Stimulated activated CD4-positive, alpha-beta T cell treated with anti-CD3 and anti-CD28 coated beads, Interleukin-4, amount 100 ng/mL, for 1 hour (primary cell): ENCODE measurements at places on chromosomes 2 and 18.
A peak's percentile ranks its signal among the peaks of the same experiment; 100 is the strongest.

- peak; percentile 70 for DNase-seq
Measured at GRCh38 chr2:240556553-240557100, 1.2 kb downstream of the ANKMY1 start.

DNA sequence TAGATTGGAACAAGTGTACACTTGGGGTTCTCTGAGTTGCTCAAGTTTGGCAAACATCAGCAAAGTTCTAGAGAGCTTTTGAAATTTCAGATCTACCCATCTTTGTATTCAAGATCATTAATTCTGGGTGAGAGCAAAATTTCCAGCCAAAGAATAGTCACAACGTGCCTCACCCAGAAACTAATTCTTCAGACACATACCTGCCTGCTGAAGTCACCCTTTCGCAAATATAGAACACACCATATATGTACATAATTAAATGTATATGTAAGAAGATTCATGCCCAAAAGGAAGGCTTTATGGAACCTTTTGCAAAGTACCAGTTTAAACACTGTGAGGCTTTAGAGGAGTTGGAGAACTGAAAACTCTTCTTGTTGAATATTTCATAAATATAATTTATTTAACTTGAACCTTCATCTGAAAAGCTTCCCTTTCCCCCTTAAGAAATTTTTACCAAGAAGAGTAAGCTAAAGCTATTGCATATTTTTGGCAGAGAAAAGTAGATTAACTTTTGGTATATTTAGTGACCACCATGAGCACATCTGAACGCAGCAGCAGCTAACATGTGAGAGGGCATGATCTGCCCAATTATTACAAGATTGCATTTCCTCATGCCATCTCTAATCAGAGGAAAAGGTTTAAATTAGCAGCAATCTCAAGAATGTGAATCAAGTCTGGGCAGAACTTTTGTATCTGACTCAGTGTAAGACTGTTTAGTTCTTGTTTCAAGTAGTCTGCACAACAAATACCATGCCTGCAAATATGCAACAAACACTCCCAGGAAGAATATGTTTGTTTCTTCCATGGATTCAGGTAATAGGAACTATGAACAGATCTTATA, 8.2 kb downstream of the RND3 start:
- DNase-seq = no peak

DNA sequence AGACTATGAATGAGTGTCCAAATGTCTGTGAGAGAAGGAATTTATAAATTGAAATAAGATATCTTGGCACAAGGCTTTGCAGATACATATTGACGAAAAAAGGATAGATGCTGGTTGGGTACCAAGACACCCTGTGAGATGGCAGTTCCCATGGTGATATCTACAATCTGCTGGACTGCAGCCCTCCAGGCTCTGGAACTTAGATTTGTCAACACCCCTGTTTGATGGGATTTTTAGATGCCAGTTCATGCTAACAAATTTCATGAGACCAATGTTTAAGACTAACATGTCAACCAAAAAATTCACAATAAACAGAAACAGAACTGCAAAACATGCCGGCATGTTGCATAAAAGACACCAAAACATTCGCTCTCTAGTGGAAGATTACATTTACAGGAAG, 400.3 kb upstream of the CNTNAP5 start:
- no peak for DNase-seq

DNA sequence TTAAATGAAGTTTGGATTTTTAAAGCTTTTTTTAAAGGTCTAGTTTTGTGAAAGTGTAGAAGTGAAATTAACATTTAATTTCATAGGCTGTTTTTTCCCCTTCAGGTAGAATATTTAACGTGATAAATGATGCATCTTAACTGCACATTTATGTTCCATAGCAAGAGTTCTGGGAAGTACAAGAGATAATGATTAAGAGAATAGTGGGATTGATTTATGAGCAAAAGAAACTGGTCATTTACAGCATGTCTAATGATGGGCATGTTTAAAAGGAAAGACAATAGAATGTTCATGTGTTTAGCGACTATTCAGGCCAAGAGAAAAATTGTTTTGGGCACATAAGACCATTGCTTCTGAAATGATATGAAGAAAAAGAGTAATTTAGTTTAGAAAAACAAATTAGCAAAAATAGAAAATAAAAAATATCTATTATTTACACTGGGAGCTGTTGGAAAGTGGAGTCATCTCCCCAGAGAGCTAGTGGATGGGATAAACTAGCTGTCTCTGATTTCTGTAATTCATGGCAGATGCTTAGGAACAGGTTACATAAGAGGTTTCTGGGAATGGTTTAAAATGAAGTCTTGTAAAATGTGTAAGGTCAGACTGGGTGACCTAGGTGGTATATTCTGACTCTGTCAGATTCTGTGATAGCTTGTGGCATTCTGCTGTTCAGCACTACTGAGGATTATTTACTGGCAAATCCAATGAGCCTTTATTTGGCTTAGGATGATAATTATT, 60.7 kb downstream of the WDR7 start:
- no peak for DNase-seq

DNA sequence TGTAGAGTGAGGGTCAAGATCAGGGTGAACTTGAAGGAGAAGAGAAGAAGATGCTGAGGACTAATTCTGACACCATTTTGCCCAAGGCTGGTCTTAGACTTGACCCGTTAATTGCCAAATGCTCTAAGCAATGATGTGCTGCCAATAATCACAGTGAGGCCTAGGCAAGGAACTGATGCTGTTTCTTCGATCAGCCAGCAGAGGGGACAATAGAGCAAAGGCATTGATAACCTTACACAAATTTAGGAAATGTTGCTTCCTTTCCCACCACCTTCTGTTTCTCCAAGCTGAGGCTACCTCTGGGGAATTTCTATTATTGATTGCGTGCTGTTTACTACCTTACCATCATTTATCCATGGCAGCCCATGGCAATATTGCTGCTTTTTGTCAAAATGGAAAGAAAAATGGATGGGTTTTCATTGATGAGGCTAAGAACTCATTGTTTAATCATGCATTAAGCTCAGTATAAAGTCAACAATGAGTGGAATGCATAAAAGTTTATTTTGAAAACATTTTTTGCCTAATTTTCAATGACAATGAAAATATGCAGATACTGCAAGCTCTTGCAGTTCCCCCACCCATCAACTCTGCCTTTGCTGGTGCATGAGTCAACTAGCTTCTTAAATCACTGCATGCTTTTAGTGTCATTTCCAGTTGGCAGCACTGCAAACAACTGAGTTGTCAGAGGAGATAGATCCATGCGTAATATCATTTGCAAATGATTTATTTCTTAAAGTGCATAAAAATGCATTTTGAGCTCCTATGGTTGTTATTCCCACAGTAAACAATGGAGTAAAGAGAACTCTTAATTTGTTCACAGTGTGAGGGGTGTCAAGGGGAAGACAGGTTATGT, 116.4 kb upstream of the NYAP2 start:
- no peak for DNase-seq

DNA sequence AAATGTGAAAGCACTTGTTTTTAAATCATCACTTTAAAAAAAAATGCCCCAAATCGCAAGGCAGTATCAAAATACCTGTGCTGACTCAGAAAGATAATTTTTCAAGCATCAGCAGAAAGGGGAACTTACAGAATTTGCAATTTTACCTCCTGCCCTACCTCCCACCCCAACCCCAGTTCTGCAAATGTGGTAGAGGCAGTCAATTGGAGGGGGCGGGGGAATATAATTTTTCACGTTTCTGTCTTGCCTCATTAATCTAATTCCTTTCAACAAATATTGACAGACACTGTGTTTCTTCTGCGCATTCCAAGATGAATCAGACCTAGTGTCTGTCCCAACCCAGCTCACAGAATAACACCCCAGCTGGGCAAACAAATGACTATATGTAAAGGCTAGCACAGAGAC, 76.8 kb downstream of the ALPK2 start:
- DNase-seq = peak; percentile 46

- DNase-seq = no peak
Measured at GRCh38 chr2:224190936-224191270, 151.8 kb upstream of the SERPINE2 start.

DNA sequence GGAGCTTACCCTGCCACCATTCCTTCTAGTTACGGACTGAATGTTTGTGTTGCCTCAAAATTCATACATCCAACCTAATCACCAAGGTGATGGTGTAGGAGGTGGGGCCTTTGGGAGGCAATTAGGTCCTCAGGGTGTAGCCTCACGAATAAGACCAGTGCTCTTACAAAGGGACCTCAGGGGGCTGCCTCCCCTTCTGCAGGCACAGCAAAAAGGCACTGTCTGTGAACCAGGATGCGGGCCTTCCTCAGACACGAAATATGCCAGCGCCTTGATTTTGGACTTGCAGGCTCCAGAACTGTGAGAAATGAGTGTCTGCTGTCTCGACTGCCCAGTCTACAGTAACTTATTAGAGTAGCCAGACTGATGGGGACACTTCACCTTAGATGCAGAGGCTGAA, 150.4 kb upstream of the HDAC4 start:
- no peak for DNase-seq

DNA sequence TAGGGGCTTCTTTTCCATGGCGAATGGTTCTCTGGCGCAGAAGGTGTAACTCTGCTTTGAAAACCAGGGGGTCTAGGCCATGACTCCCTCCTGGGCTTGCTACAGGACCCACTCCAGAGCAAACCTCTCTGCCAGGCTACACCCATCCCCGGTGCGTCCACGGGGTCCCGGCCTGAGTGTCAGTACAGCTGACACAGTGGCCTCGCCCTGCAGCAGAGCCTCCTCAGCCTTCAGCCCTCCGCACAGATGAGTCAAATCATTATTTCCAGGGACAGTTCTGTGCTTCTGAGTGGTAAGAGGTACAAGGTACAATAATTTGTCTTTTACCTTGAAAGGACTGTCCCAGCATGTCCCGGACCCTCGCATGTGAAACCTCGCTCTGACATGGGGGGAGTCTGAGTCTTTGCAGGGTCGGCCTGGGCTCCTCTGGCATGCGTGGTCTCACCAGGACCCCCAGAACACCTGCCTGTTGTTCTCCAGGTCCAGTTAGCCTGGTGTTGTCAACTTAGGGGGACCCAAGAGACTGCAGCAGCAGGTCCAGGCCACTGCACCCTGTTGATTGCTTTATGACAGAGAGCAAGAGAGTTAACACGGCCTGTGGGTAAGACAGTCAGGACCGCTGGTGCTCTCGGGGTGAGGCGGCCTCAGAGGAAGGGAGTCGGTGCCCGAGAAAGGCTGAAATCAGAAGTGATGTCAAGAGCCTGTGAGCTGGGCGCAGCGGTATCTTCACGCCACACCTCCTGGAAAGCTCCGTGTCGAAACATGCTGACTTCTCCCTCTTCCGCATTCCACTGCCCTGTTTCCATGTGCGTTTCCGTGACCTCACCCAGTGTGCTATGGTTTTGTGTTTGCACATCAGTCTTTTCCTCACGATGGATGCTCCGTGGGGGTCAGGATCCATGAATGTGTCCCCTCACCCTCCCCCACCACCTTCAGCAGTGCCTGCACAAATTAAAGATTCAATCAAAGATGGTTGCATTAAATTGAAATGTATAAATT, 340.1 kb downstream of the EIPR1 start:
- DNase-seq = no peak

DNA sequence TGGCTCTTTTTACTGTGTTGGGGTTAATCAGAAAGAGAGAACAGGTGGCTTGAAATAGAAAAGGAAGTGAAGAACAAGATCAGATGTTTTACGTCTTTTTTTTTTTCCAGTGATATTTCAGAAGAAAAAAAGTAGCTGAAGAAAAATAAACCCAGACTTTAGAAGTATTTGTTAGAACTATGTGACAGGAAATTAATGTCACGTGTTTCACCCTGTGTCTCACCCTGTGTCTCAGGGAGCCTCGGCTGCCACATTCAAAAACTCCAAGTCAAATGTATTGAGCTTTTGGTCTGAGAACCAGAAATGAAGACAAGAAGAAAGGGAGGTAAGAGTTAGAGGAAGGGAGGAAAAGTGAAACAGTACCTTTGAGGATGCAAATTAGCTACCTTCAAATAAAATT, 38.0 kb downstream of the AKAIN1 start:
- no peak for DNase-seq

DNA sequence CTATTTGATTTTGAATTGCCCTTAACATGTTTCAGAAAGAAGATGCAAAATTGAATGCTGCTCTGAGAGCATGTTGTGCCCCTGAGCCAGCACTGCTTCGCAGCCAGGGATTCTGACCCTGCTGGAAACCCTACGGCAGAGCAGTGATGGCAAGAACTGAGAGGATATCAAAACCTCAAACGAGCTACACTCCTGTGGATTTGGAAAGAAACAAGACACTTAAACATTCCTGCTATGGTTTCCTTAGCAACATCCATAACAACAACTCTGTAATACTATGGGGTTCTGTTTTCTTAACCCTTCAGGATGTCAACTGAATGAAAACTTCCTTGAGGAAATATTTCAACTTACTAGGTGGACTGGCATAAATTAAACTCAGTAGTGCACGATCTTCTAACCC, 649.1 kb downstream of the NYAP2 start:
- DNase-seq = no peak

- DNase-seq = no peak
Measured at GRCh38 chr18:10856132-10856531, 293.2 kb downstream of the PIEZO2 start.

GRCh38 chr2:64808092-64808491, 154.4 kb upstream of the SERTAD2 start:
- DNase-seq = no peak

- DNase-seq = peak; percentile 58
Measured at GRCh38 chr2:85413592-85414420, 3.6 kb upstream of the CAPG start.

DNA sequence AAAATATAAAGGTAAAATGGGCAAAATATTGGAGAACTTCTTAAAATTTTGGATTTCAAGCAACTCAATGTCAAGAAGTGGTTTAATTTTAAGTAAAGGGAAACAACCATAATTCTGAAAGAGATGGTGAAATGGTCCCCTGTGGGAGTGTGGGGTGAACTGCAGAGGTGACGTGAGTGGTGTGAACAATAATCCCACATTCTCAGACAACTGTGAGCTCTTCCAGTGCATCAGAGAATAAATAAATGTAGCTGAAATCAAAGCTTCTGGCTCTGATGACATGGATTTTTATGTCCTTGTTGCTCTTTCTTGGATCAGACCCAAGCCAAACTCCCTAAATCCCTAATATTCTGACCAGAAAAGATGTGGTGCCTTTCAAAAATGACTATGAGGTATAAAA, 672.7 kb downstream of the ZEB2 start:
- no peak for DNase-seq

GRCh38 chr2:109187711-109188495, 58.9 kb downstream of the SH3RF3 start:
- DNase-seq = no peak

GRCh38 chr18:76565238-76566173, 70.5 kb upstream of the ZNF516 start:
- no peak for DNase-seq

DNA sequence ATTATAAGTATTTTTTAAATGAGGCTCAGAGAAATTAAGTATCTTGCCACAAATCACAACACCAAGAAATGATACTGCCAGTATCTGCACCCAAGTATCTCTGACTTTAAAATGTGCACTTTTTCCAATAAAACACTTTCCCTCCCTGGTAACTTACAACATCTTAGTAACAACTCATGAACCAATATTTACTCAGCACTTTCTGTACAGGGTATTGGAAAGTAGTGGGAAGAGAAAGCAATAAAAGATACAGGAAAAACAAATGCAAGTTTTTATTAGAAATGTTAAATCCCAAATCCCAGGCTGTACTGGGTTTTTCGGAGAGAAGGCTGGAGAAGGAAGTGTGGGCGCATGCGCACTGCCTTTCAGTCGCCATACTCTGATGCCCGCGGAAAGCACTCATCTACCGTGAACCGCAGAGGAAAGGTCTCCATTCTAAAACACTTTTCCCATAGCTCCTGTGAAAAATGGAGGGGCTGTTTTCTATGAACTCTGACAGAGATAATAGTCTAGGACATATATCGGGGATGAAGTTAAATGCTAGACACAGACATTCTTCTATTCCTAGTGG, 52.1 kb downstream of the L3MBTL4 start:
- no peak for DNase-seq
